Heart left ventricle (tissue), 16 donors: ENCODE measurements at places on chromosomes 7 and 10. TPM values are rescaled to one million over a fixed set of nuclear protein-coding genes. Genes with fewer than 3 reads are reported as not detected.
A peak's percentile ranks its signal among the peaks of the same experiment; 100 is the strongest.

DNA sequence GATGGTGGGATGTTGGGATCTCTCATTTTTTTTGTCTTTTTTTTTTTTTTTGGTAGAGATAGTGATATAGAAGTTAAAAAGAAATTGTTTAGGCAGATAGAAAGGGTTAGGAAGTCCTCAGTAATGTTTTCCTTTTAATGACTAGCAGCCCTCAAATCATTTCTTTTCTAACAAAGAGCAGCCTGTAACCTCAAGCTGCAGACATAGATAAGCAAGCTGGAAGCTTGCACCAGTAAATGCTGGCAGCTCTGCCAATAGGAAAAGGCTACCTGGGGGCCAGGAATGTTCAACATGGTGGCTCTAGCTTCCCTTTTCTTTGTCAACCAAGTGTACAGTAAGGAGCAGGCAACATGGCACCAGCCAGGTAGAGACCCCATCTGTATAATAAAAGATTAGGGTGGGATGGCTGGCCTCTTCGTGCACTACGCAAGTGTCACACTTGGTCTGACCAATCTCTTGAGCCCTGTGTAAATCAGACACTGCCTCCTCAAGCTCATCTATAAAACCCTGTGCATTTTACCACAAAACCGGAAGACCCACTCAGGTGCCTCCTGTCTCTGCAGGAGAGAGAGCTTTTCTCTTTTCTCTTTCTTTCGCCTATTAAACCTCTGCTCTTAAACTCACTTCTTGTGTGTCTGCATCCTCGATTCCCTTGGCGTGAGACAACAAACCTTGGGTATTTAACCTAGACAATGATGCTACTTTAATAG is 212.9 kb downstream of the SNX10 start:
- no peak overlapping the region for H3K4me3 ChIP-seq
- H3K36me3 ChIP-seq = no peaks in the 10 kb centered on the region
- no peaks in the 10 kb centered on the region for H3K4me1 ChIP-seq
- no peaks in the 10 kb centered on the region for H3K27me3 ChIP-seq
- H3K27ac ChIP-seq = no peak overlapping the region

GRCh38 chr10:126387041-126387921 is 996 bp downstream of the ADAM12 start:
- H3K4me3 ChIP-seq = peak overlapping the region; percentile 55
- no peaks in the 10 kb centered on the region for H3K36me3 ChIP-seq
- DNase-seq = peak; percentile 60
- H3K27me3 ChIP-seq = peaks cover 29% of the 10 kb centered on the region
- H3K27ac ChIP-seq = no peak overlapping the region
- H3K4me1 ChIP-seq = peaks cover 5% of the 10 kb centered on the region

- no peak for DNase-seq
- H3K27ac ChIP-seq = no peak overlapping the region
- H3K4me1 ChIP-seq = peaks cover 12% of the 10 kb centered on the region
- peaks cover 5% of the 10 kb centered on the region for H3K27me3 ChIP-seq
- H3K4me3 ChIP-seq = no peak overlapping the region
Measured at GRCh38 chr10:114406455-114406854, 2.2 kb upstream of the AFAP1L2 start.

GRCh38 chr7:39428221-39428620 is 138.0 kb upstream of the YAE1 start:
- H3K4me3 ChIP-seq = no peak overlapping the region
- DNase-seq = no peak
- no peaks in the 10 kb centered on the region for H3K4me1 ChIP-seq
- H3K36me3 ChIP-seq = no peaks in the 10 kb centered on the region
- H3K27ac ChIP-seq = no peak overlapping the region
- no peaks in the 10 kb centered on the region for H3K27me3 ChIP-seq

GRCh38 chr10:35503578-35503977 is 101.6 kb upstream of the GJD4 start:
- H3K27me3 ChIP-seq = no peaks in the 10 kb centered on the region
- DNase-seq = no peak
- H3K27ac ChIP-seq = no peak overlapping the region

- no peaks in the 10 kb centered on the region for H3K36me3 ChIP-seq
- no peaks in the 10 kb centered on the region for H3K27me3 ChIP-seq
- H3K27ac ChIP-seq = no peak overlapping the region
- H3K4me3 ChIP-seq = no peak overlapping the region
- no peaks in the 10 kb centered on the region for H3K4me1 ChIP-seq
Measured at GRCh38 chr7:69211739-69212138, 386.5 kb upstream of the AUTS2 start.

GRCh38 chr7:79282882-79283602 is 170.4 kb downstream of the MAGI2 start:
- no peaks in the 10 kb centered on the region for H3K27me3 ChIP-seq
- H3K36me3 ChIP-seq = no peaks in the 10 kb centered on the region
- H3K27ac ChIP-seq = no peak overlapping the region
- DNase-seq = no peak

GRCh38 chr10:125543796-125544195 is 139.2 kb downstream of the TEX36 start:
- no peak overlapping the region for H3K4me3 ChIP-seq
- H3K27ac ChIP-seq = peak overlapping the region; percentile 28
- no peaks in the 10 kb centered on the region for H3K27me3 ChIP-seq
- DNase-seq = no peak
- no peaks in the 10 kb centered on the region for H3K36me3 ChIP-seq
- no peaks in the 10 kb centered on the region for H3K4me1 ChIP-seq

The NME8 gene
- total RNA-seq = not detected

GRCh38 chr7:150938566-150938965 is 39.6 kb downstream of the KCNH2 start:
- peaks cover 20% of the 10 kb centered on the region for H3K4me1 ChIP-seq
- no peaks in the 10 kb centered on the region for H3K27me3 ChIP-seq
- no peaks in the 10 kb centered on the region for H3K36me3 ChIP-seq
- H3K4me3 ChIP-seq = no peak overlapping the region

- no peak overlapping the region for H3K4me3 ChIP-seq
- H3K27ac ChIP-seq = peak overlapping the region; percentile 76
- no peaks in the 10 kb centered on the region for H3K27me3 ChIP-seq
- no peak for DNase-seq
- H3K36me3 ChIP-seq = no peaks in the 10 kb centered on the region
- peaks cover 10% of the 10 kb centered on the region for H3K4me1 ChIP-seq
Measured at GRCh38 chr10:43871545-43871944, 222.9 kb upstream of the ZNF32 start.

- no peak overlapping the region for H3K4me3 ChIP-seq
- H3K4me1 ChIP-seq = no peaks in the 10 kb centered on the region
- peaks cover 22% of the 10 kb centered on the region for H3K27me3 ChIP-seq
- H3K27ac ChIP-seq = no peak overlapping the region
Measured at GRCh38 chr10:7421526-7421925, 10.7 kb upstream of the SFMBT2 start.
